ENCODE measurements at places on chromosomes 3 and 15. TPM values are rescaled to one million over a fixed set of nuclear protein-coding genes. Genes with fewer than 3 reads are reported as not detected.
A peak's percentile ranks its signal among the peaks of the same experiment; 100 is the strongest.

DNA sequence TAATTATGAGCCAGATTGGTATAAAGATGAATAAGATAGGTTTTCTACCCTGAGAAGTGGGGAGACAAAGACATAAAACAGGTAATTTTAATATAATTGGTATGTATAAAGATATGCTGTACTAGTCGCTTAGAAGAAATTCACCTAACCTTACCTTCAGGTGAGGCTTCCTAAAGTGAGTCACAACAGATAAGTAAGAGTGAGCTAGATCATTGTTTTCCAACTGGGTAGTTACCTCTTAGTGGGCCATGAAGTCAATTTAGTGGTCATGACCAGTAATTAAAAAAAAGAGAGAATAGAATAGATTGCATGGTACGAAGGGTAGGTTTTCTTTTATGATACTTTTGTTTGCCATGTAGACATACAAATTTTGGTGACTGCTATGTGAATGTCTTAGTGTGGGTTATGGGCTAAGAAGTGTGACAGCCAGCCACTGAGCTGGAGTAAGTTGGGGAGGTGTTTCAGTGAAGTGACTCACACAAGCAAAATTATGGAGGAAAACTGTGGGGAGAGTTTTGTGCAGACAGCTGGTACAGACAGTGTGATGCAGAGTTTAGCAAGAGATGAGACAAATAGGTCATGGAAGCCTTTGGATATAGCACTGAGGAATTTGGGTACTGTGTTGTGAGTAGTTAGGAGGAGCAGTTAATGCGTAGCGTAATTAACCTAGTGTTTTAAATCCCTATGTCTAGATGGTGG lies 8.2 kb downstream of the TRNT1 start:
- no peak overlapping the region for H3K27ac ChIP-seq
- H3K36me3 ChIP-seq = no peaks in the 10 kb centered on the region
- H3K4me1 ChIP-seq = no peaks in the 10 kb centered on the region
- no peak for DNase-seq
- H3K27me3 ChIP-seq = no peaks in the 10 kb centered on the region

DNA sequence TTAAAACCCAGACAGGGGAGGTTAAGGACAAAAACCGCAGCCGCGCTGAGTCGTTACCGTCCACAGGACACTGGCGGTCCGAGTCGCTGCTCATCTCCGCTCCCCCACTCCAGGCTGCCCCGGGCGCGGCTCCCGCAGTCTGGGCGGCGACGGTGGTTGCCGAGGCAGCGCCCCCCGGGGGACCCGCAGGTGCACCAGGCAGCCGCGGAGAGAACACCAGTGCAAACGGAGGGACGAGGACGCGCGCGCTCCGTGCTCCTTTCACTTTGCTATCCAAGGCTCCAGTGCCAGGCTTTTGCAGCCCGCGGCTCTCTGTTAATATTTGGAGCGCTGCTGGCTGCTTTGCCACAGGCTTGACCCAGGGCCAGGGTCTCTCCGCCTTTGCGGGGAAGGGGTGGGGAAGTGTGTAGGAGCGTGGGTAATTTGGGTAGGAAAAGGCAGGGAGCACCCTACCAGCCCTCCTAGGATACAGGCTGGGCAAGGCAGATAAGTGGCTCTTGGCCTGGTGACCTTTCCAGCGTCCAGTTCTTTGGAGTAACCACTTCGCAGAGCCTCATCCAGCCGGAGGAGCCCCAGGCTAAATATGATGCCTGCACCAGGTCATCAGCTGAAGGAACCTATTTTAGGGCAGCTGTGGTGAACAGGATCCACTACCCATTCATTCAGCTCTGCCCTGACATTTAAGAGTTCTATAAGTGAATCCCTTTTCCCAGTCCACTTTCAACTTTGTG lies at the start of gene GADL1:
GADL1 (minus strand) TSS at position 141 of the 731 bp plus-strand sequence; CDS start at position 94, 47 bp downstream.
- no peak for DNase-seq
- H3K4me1 ChIP-seq = no peaks in the 10 kb centered on the region
- H3K27ac ChIP-seq = no peak within 1 kb of the TSS
- no peaks in the 10 kb centered on the region for H3K27me3 ChIP-seq

- no peak for DNase-seq
- no peaks in the 10 kb centered on the region for H3K27me3 ChIP-seq
- H3K27ac ChIP-seq = no peak overlapping the region
- H3K4me1 ChIP-seq = no peaks in the 10 kb centered on the region
- no peak overlapping the region for H3K4me3 ChIP-seq
Measured at GRCh38 chr3:84904816-84905555, 53.8 kb upstream of the CADM2 start.

GRCh38 chr15:89009080-89009479 lies 79.2 kb upstream of the ABHD2 start:
- DNase-seq = no peak
- H3K4me3 ChIP-seq = no peak overlapping the region
- H3K27ac ChIP-seq = no peak overlapping the region

- H3K27me3 ChIP-seq = no peaks in the 10 kb centered on the region
- no peak overlapping the region for H3K27ac ChIP-seq
- no peaks in the 10 kb centered on the region for H3K4me1 ChIP-seq
- no peaks in the 10 kb centered on the region for H3K36me3 ChIP-seq
- DNase-seq = no peak
- H3K4me3 ChIP-seq = no peak overlapping the region
Measured at GRCh38 chr3:136979684-136980083, 21.9 kb downstream of the IL20RB start.

DNA sequence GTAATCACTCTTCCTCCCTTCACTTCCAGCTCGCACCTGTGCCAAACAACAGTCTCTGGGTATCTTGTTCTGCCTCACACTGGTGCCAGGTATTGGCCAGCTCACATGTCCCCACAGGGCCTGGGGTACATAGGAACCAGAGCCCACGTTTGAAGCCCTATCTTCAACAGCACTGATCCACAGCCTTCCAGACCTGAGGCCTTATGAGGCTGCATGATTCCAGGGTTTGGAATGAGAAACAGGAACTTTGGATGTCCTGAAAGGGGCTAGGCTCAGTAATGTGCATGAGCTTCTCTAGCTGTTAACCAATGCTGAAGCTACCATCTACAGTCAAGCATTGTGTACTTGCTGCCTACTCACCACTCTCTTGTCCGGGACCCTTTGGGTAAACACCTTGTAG lies 92.4 kb downstream of the GPR156 start:
- no peak overlapping the region for H3K27ac ChIP-seq
- no peak overlapping the region for H3K4me3 ChIP-seq
- H3K4me1 ChIP-seq = no peaks in the 10 kb centered on the region

DNA sequence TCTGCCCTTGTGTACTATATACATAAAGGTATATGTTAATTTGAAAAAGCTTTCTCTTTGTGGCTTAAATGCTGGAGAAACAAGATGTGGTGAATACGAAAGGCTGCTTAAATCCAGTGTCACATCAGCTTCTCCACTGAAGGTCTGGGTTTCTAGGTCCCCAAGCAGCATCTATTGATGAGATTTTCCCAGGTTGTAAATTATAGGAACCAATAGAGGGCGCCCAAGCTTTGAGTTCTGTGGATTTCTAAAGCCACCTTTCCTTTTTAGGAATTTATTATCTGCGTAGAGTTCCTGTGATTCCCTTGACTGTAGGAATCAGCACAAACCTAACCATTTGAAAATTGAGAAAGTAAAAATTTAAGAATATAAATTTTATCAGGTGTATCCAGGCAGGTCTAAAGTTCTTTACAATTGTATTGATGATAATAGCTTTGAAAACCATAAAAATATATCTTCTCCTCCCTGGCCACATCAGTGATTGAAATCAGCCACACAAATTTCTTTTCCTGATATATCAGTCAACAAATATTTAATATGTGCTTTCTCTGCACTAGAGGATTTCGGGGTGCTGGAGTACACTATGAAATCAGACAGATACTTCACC lies 88.3 kb upstream of the ADAMTSL3 start:
- H3K27me3 ChIP-seq = no peaks in the 10 kb centered on the region
- no peaks in the 10 kb centered on the region for H3K36me3 ChIP-seq
- H3K27ac ChIP-seq = no peak overlapping the region
- no peak overlapping the region for H3K4me3 ChIP-seq
- DNase-seq = no peak
- H3K4me1 ChIP-seq = no peaks in the 10 kb centered on the region

GRCh38 chr3:56410576-56410975 lies 57.7 kb downstream of the ERC2 start:
- H3K4me3 ChIP-seq = no peak overlapping the region
- DNase-seq = no peak
- no peaks in the 10 kb centered on the region for H3K4me1 ChIP-seq
- H3K27ac ChIP-seq = no peak overlapping the region
- H3K36me3 ChIP-seq = no peaks in the 10 kb centered on the region

DNA sequence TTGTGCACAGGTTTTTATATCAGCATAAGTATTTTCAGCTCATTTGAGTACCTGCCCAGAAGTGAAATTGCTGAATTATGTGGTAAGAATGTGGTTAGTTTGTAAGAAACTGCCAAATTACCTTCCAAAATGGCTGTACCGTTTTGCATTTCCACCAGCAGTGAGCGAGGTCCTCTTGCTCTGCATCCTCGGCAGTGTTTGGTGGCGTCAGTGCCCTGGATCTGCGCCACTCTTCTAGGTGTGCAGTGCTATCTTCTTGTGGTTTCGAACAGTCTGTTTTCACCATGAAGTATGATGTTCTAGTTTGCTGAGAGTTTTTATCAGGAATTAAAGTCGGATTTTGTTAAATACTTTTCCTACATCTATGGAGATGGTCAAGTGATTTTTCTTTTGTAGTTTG lies 24.8 kb upstream of the PCSK6 start:
- no peak overlapping the region for H3K27ac ChIP-seq
- H3K36me3 ChIP-seq = no peaks in the 10 kb centered on the region
- H3K4me1 ChIP-seq = no peaks in the 10 kb centered on the region
- no peak overlapping the region for H3K4me3 ChIP-seq
- H3K27me3 ChIP-seq = no peaks in the 10 kb centered on the region

DNA sequence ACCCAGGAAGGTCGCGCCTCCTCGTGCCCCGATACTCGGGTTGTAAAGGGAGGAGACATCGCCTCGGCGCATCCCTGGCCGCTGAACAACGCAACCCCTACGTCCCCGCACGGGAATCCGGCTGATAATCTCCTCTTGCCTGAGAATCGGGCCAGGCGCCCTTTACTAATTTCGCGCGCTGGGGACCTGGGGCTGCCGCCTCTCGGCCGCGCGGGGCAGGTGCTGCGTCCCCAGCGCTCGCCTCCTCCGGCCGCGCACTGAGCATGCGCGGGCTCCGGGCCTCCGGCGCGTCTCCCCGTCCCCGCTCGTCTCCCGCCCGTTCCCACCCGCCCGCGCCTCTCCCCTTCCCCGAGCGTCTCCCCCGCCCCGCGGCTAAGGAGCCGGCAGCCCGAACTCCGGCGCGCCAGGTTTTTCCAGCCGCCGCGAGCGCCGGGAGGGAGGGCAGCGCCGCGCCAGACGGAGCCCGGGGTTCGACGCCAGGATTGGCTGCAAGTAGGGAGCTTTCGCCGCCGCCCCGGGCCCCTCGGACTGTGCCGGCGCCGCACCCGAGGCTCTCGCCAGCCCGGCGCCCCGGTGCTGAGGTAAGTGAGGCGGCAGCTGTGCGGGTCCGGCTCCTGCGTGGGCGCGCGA lies at the start of gene CNTN4:
CNTN4 (plus strand) TSS at position 469 of the 630 bp plus-strand sequence.
- H3K4me1 ChIP-seq = no peaks in the 10 kb centered on the region
- DNase-seq = peak; percentile 75
- H3K4me3 ChIP-seq = peak within 1 kb of the TSS; percentile 53
- no peak within 1 kb of the TSS for H3K27ac ChIP-seq
- no peaks in the 10 kb centered on the region for H3K27me3 ChIP-seq

RIOX2 gene
- 15.1 TPM for polyA plus RNA-seq

GPR160 gene
- 4.4 TPM for polyA plus RNA-seq

ERICH6 gene
- not detected for polyA plus RNA-seq

SETD5 gene
- 31.7 TPM for polyA plus RNA-seq

STRIT1 gene
- 0.73 TPM for polyA plus RNA-seq

PROS1 gene
- 6.4 TPM for polyA plus RNA-seq
